ENCODE measurements at places on chromosomes 13 and 19. TPM values are rescaled to one million over a fixed set of nuclear protein-coding genes. Genes with fewer than 3 reads are reported as not detected.

Gene PALM
- total RNA-seq: 54.3 TPM

Gene PTGIR
- total RNA-seq: not detected

Gene LMO7
- 22.3 TPM for total RNA-seq

Gene SLITRK5
- 0.07 TPM for total RNA-seq

Gene NOVA2
- total RNA-seq: 0.53 TPM

Gene NLRP7
- total RNA-seq: not detected

Gene ZNF431
- 60.0 TPM for total RNA-seq

Gene MAB21L1
- 0.22 TPM for total RNA-seq

Gene GGACT
- 3.7 TPM for total RNA-seq

Gene HCST
- 1.6 TPM for total RNA-seq

Gene GAPDHS
- total RNA-seq: not detected

Gene CYP4F8
- total RNA-seq: not detected

Gene PRKCG
- total RNA-seq: 6.5 TPM
